ENCODE measurements at places on chromosomes 12 and 14.

- DNase-seq, result peak; percentile 14
Measured at GRCh38 chr14:92897922-92898565, 24.9 kb upstream of the CHGA start.

DNA sequence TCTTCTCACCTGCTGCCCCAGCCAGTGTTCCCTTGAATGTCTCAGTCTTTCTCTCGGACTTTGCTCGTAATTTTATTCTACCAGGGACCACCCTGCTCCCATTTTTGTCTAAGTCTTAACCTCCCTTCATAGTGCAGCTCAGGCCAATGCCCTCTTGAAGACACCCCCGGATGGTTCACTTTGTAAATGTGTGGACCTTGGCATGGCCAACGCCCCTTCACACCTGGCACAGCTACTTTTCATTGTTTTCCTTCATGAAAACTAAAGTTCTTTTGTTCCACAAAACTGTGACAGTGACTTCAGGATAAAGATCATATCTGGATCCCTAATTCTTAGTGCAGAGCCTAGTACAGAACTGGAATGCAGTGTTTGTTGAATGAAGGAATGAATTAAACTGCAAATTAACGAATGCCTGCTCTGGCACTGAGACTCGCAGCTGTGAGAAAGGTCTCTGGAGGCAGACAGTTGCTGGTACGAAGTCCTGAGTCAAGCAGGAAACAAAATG is 3.5 kb upstream of the RNASE4 start:
- DNase-seq, result no peak

DNA sequence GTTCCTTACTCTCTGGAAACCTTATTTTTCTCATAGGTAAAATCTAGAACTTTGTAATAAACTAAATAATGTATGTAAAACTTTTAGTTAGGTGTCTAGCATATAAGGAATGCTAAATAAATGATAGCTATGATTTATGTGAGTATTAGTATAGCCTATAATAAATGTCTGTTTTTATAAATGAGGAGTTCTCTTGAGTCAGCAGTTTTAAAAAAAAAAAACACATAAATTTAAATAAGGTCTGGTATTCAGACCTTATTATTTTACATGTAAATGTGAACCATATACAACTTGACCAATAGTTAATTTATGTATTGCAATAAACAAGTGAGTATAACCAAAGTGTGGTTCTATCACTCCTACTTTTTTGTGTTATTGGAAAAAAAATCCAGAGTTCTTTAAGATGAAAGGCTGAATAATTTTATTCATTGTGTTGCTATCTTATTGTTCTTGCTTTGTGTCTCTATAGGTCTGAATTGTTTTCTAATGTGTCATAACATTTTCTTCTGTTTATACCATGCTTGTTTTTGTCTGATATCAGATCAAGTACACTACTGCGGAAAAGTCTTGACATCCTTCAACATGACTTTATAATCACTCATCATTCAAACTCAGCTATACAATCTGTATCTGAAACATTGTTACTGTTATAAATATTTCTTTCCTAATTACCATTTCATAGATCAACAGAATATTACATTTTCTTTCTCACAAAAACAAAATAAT is 115.7 kb downstream of the RASSF9 start:
- no peak for DNase-seq

GRCh38 chr14:77063571-77064171 is 34.4 kb upstream of the CIPC start:
- DNase-seq, result no peak

DNA sequence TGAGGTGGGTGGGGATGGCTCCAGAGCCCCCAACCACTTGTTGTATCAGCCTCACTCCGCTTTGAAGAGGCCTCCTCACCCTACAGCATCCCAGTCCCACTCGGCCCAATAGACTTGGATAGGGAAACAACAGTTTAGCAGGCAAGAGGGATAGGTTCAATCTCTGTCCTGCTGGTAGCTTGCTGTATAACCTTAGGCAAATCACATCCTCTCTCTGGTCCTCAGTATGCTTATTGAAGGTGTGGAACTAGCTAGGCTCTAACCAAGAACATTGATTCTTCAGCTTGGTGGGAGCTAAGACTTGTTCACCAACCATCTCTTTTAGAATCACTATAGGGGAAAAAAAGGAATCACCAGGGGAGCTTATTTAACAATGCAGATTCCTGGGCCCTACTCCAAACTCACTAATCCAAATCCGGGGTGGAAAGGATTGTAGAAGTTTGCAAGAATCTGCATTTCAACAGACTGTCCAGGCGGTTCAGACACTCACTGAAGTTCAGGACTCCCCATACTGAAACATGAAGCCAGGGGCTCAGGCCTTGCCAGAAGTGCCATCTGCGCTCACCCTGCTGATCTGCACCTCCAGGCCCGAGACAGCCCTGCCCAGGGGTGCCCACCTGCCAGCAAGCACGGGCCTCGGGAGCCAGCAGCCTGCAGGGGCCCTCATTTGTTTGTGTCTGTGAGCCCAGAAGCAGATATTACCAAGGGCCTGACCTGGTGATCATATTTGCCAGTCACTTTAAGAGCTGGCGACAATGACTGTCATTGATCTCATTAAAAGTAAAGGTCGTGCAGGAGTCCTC is 113.0 kb downstream of the ADCK1 start:
- DNase-seq, result no peak

GRCh38 chr14:79734151-79734550 is 477.2 kb downstream of the DIO2 start:
- DNase-seq, result no peak

DNA sequence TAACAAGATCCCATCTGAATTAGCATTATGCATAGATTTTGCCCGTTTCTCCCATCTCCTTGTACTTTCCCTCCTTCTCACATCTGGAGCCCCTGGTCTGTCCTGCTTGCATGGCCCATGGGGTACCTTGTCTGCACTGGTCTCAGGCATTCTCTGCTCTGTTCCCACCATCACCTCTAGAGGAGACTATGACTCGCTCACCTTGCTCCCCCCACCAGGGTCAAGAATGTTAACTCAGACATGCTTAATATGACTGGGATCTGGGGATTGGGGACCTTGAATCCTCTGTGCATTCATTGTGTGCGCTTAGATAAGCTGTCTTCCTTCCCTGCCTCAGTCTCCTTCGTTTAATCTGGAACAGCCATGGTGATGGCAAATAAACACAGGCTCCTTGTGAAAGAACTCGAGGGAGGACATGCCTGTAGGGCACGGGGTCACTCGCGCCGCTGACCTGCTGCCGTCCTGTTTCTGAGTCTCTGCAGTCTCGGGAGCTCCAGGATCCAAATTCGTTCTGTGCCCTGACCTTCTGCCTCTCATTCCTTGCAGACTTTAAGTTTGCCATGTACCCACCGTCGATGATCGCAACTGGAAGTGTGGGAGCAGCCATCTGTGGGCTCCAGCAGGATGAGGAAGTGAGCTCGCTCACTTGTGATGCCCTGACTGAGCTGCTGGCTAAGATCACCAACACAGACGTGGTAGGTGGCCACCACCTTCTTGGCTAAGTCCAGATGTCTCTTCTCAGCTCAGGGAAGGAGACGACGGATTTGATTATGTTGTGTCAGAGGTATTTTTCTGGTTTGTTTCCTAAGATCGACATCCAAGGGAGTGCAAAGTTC is 15.0 kb downstream of the CCND2 start:
- DNase-seq, result no peak

DNA sequence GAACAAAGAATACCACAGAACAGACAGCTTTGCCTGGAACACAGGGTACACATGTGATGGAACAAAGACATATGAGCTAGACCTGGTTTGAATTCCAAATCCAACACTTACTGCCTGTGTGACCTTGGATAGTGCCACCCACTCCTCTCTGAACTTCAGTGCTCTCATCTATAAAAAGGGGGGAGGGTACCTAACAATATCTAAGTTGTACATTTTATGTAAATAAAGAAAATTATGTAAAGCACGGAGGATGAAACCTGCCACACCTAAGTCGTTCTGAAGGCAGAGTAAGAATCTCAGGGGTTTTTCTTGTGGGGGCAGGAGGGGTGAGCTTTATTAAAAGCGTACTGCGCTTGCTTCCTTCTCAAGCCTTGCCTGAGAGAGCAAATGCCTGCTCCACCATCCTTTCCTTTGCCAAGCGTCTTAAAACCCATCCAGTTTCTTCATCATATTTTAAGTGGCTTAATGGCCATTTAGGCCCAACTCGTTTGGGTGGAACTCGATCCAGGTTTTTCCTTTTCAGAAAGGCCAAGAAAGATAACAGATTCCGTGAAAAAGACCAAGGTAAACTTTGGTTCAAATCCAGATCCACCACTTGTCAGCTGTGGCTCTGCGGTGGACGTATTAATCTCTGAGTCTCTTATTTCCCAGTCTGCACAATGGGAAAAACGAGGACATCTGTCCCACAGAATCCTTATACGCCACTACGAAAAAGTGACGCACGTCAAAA is 946 bp downstream of the DDX24 start:
- no peak for DNase-seq

- peak; percentile 54 for DNase-seq
Measured at GRCh38 chr12:109393437-109394345, 46.0 kb downstream of the MYO1H start.

DNA sequence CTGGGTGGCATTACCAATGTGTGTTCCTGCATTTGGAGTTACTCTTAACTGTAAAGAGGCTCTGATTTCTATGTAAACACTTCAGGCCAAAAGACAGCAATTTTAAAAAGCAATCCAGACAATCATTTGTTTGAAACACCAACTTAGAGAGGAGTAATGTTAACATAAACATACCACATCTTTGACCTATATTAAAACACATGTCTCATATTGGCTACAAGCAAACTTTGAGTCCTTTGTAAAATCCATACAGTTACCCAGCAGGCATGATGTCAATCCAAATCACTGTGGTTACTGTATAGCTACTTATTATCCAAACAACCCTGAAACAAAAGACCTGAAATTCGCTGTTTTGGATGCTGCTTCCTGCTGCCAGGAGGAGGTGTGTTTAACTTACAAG is 7.5 kb upstream of the G2E3 start:
- DNase-seq, result no peak

GRCh38 chr12:97778111-97778510 is 315.5 kb downstream of the RMST start:
- DNase-seq, result no peak

DNA sequence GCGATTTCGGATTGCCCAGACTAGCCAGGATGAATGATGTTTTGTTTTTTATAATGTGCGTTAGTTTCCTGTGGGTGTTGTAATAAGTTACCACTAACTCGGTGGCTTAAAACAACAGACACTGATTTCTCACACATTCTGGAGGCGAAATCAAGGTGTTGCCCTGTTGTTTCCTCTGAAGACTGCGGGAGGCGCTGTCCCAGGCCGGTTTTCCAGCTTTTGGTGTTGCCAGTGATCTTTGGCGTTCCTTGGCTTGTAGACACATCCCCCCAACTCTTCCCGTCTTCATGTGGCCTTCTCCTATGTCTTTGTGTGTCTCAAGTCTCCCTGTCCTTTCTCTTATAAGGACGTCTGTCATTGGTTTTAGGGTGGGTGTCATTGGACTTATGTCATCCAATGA is 267.7 kb downstream of the AACS start:
- DNase-seq, result no peak

DNA sequence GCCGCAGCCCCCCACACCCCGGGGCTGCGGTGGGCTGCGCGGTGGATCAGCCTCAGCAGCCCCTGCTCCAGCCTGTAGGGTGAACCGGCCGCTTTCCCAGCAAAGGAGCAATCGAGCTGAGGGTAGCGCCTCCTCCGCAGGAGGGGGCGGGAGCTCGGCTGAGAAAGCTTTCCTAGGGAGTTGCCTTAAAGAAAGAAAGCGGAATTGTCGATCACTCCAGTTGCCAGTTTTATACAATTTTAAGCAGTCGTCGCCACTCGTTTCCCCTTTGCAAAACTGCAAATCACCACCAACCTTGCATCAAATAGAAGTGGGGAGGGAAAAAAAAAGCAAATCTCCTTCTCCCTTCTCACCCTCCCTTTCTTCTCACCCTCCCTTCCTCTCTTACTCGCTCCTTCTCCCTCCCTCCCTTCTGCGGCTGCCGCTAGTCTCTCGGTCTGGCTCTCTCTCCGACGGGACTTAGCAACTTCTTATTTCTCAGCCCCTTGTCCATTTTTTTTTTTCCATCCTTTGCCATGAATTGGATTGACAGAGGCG is at the start of gene PDE3A:
PDE3A (plus strand) TSS at position 424 of the 537 bp plus-strand sequence. CDS start 748 bp downstream, outside the sequence.
- no peak for DNase-seq

DNA sequence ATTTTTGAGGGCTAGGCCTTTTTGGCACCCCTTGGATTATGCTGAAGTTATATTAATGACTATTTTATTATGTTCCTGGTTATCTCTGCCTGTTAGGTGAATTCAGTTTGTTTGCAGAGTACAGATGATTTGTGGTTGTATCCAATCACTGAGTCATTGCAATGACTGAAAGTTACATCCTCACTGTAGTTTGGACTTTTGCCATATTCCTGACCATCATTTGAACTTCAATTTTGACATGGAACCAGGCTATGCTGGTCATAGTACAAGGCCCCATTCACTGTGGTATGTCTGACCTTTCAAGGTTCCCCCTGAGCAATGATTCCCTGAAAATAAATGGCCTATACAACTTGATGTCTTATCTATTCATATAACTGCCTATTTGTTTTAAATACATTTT is 621.0 kb downstream of the CCER1 start:
- DNase-seq, result no peak

DNA sequence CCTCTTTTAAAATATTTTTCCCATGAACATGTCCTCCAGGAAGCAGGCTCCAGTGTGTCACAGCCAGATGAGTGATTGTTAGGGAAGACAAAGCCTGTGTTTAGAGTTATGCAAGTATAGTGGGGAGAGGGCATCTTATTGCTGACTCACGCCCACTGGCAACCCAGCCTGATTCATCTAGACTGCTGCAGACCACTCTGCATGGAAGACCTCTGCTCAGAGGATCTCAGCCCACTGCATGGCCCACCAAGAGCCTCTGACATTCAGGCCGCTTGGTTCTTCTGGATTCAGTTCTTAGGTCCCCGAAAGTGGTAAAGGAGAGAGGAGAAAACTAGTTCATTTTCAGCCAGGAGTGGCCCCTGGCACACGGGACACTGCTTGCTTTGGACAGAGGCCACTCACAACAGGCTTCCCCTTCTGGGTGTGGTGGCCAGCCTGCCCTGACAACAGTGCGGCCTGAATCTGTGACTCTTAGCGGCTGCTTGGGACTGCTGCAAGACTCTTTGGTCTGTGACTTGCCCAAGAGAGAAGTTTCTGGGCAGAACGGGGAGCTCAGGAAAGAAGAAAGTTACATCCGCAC is 266.3 kb downstream of the ZFP36L1 start:
- no peak for DNase-seq
